ENCODE measurements at places on chromosomes 13 and 19.

DNA sequence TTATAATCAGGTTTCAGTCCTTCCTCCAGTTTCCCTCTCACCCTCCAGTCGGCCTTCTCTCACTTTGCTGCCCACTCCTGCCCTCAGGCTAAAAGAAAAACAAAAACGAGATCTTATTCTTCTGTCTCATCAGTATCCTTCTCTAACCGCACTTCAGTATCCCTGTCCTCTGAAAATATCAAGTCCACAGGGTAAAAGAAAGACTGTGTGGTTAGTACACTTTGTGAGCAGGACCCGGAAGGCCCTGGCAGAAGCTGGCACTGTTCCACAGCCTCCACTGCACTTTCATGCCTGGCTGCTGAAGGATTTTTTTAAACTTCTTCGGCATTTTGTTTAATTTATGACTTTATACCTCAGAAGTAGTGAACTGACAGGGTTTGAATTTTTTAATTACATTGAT lies 51.8 kb downstream of the TM9SF2 start:
- no peak for DNase-seq

- DNase-seq: no peak
Measured at GRCh38 chr19:43767316-43767715, 12.6 kb upstream of the SMG9 start.

DNA sequence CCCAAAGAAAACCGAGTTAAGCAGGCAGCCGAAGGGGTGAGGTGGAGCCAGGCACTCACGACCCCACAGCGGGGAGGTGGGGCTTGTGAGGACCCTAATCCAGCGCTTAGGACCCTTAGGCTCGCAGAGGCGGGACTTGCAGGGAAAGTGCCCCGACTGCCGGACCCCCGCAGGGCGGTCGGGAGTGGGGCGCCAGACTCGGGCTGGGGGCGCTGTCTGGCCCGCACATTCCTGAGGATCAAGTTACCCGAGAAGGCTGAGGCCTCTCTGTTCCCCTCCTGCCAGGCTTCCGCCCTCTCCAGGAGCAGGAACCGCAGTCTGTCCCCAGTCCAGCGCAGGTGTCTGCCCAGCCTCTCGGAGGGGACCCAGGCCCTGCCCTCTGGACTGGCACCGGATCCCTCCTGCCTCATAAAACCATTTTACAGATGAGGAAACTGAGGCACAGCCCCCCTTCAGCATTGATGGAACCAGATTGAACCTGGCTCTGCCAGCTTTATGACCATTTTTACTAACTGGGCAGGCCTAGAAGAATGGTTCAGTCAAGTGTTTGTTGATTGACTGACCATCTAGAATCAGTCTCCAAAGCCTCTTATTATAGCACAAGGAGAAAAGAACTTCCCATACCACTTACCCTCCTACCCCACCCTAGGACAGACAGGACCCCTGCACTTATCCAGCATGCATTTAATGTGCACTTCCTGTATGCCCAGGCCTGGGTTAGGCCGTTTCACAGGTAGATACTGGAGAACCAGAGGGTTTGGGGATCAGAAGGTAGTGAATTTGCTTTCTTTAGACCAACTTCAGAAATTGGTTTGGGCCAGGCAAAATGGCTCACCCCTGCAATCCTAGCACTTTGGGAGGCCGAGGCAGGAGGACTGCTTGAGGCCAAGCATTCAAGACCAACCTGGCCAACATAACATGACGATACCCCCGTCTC lies 6.7 kb upstream of the JUND start:
- no peak for DNase-seq

GRCh38 chr13:98089246-98089645 lies 53.6 kb upstream of the FARP1 start:
- no peak for DNase-seq

Measured in activated T-helper 1 cell treated with Interleukin-2 at 50 U/mL for 16 hours (primary cell).